ENCODE measurements at places on chromosomes 4 and X. TPM values are rescaled to one million over a fixed set of nuclear protein-coding genes. Genes with fewer than 3 reads are reported as not detected.

ARHGAP4 gene
- 147 TPM for total RNA-seq

MAGEE2 gene
- total RNA-seq: not detected

PPBP gene
- not detected for total RNA-seq

STATH gene
- not detected for total RNA-seq

TEX11 gene
- not detected for total RNA-seq

PDGFRA gene
- total RNA-seq: 0.56 TPM

MSL3 gene
- total RNA-seq: 45.0 TPM

MAML3 gene
- total RNA-seq: 0.98 TPM

SSX1 gene
- not detected for total RNA-seq

VEGFD gene
- not detected for total RNA-seq

- ATAC-seq: no peak
These were observed 27.7 kb upstream of the TADA2B start for GRCh38 chr4:7015383-7016035.

- no peak for ATAC-seq
These were observed 60.4 kb downstream of the PAGE2 start for GRCh38 chrX:55149242-55149641.

DNA sequence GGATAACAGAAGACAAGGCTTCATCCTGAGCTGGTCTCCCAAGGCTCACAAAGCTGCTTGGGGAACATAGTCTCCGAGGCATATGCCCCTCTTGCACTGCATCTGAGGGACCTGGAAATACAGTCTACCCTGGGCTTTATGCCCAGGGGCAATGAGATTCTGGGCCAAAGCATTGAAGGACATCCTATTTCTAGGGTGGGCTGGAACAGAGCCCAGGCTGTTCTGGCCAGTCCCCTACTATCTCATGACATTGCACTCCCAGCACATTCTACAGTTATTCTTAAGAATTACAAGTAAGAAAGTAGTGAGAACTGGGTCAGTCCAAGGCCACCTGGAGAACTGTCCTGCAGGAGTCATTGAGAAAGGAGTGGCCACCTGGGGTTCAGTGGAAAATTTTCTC is 107.6 kb downstream of the USP46 start:
- ATAC-seq: no peak

DNA sequence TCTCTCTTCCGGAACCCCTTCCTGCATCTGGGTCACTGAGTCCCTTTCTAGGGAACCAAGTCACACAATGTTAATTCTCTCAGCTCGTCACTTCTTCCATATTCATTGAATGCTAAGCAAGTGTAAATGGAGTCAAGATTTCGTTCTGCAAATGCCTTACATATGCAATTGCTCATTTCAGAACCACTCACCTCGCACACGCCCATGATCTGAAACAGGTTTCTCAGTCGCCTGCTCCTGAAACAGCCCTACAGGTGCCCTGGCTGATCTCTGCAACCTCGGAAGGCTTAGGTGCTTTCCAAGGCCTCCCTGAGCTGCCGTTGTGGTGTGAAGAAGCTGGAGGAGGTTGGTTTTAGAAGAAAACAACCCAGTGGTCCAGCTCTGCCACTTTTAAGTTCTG is 100.8 kb upstream of the MSX1 start:
- ATAC-seq: peak; percentile 46

DNA sequence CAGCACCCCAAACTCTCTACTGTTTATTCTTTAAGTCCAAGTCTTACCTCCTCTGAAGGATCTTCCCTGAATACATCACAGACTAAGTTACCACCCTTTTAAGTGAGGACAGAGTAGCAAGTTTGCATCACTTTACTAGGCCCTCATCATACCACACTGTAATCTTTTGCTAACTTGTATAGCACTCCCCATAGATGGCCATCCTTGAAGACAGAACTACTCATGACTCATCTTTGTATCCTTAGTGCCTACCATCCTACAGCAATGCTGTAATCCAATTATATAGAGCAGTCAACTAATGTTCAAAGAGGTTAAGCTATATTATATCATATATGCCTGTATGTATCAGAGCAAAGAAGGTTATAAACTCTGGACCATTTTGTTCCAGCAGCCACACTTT is 101.4 kb downstream of the ADAMTS3 start:
- ATAC-seq: no peak

DNA sequence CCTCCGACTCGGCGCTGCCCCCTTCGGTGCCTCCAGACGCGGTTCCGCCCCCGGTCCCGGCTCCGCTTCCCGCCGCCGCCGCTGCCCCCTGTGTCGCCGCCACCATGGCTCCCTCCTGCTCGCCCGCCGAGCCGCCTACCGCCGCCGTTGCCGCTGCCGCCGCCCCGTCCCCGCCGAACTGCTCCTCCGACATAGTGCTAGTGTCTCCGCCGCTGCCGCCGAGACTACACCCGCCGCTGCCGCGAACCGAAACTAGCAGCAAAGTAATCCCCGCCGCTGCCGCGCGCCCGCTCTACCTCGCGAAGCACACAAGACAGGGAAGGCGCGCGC is 340 bp downstream of the HNRNPD start:
- ATAC-seq: peak; percentile 29

GRCh38 chr4:104494822-104495559 is at the start of gene CXXC4:
Gene CXXC4, minus strand, starts transcription at chr4:104494894. Its CDS starts 3,092 bp downstream, at chr4:104491802.
- peak; percentile 23 for ATAC-seq

DNA sequence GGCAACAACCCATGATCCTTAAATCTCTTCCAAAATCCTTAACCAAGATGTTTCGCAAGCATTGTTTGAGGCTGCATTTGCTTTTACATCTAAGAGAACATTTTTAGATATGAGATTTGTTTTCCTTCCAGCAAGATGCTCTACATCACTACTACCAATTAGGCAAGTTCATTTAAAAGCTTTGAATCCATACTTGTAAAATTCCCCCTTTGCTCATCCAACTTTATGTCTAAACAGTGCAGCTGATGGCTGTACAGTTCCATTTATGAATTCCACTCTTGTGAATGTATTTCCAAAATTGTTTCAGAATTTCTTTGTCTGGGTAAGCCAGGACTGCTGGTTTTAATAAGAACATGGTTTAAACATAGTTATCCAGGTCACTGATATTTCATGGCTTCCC is 31.5 kb downstream of the RAI2 start:
- ATAC-seq: no peak

DNA sequence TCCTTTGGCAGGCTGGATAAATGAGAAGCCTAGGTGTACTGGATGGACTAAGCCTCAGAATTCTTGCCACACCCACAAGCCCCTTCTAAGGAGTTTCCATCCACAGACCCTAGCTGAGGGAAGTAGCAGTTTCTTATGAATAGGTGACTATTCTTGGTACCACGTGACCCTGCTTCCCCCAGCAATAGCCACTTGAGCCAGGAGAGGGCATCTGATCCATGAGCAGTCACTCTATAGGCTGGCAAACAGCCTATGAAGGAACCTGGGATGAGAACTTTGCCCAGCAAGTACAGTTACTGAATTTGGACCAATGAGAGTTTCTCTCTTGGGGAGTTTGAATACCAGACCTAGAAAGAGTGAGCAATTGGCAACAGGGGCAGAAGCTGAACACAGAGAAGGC is 84.0 kb downstream of the RTL9 start:
- peak; percentile 24 for ATAC-seq

DNA sequence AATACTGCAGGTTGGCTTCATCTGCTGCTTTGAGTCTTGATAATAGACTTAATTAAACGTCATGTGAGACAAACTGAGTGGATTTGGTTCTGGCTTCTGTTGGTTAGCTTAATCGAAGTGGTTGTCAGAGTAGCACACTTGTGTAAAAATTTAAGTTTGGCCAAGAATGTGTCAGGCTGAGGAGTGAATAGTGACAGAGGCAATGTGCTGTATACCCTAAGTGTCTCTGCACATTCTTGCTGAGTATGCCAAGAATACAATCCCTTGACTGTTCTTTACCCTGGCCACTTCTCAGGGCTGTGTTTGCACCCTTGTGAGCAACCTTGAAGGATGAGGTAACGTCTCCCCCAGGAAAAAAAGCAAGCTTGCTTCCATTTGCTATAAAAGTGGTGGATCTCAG is 14.9 kb downstream of the RPS3A start:
- no peak for ATAC-seq

DNA sequence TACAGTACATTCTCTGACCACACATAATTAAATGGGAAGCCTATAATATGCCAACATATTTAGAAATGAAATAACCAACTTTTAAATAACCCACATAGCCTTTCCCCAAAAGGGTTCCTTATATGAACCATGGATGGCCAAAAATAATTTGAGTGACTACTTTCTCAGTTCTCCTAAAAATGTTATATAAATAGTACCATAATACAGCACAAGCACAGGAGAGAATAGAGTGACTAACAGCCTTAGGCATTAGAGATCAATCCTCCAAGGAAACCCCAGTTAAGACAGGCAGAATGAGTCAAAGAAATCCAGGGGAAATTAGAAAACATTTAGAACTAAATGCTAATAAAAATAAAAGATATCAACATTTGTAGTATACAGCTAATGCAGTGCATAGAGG is 50.2 kb downstream of the ANKRD17 start:
- ATAC-seq: no peak

- peak; percentile 37 for ATAC-seq
These were observed 1.5 kb downstream of the IRF2 start for GRCh38 chr4:184472614-184473498.

- no peak for ATAC-seq
These were observed 214.8 kb downstream of the CRLF2 start for GRCh38 chrX:997631-998137.

DNA sequence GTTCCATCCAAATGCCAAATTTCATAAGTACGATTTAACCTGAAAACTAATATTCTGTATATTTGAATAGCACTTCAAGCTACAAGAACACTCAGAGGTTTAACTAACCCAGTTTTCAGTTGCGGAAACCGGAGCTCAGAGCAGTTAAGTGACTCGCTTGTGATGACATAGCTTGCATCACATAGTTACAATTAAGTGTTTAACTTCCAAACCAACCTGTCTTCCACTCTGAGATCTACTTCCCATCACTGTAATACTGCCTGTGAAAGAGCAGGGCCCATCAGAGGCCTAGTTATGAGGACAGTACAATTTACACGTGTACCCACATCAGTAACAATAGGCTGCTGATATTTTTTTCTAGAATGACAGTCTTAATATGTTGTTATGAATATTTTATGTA is 120.3 kb downstream of the MAD2L1 start:
- ATAC-seq: no peak

GRCh38 chr4:10299601-10300000 is 157.6 kb downstream of the ZNF518B start:
- ATAC-seq: no peak

GRCh38 chr4:16896881-16897750 is 1.3 kb downstream of the LDB2 start:
- ATAC-seq: no peak

DNA sequence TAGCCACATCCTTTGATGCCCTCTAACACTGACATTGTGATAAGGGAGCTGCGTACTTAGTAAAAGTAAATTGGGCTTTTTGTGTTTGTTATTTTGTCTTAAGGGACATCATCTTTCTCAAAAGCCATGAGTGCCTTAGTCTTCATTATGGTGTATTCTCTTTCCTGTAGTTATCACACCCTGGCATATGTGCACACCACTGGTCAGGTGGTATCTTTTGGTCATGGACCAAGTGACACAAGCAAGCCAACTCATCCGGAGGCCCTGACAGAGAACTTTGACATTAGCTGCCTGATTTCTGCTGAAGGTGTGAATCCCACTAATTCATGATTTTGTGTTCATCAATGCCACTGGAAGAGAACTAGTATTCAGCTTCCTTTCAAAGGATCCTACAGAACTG is 18.0 kb downstream of the HERC6 start:
- no peak for ATAC-seq

- no peak for ATAC-seq
These were observed 38.7 kb downstream of the RTL9 start for GRCh38 chrX:110397339-110397738.

DNA sequence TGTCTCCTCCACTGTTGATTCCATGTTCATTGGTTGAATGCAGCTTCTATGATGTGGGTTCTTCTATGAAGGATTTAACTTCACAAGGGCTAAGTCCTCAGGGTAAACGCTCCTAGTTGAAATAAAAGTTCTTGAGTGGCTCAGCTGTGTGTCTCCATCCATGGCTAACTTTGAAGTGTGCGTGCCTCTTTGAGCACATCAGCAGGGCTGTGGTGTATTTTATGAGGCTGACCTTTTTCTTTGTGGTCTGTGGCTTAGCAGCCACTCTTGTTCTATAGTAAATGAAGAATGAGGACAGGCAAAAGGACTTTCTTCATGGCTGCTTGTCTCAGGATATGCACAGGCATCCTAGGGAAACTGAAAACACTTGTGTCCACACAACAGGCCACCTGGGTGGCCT is 88.5 kb downstream of the KIT start:
- ATAC-seq: peak; percentile 74

- ATAC-seq: no peak
These were observed 28.8 kb upstream of the TRPC3 start for GRCh38 chr4:121980643-121981042.

- no peak for ATAC-seq
These were observed 101.4 kb downstream of the FNIP2 start for GRCh38 chr4:158870282-158870625.

GRCh38 chr4:111628437-111628836 is 516.8 kb upstream of the FAM241A start:
- no peak for ATAC-seq

DNA sequence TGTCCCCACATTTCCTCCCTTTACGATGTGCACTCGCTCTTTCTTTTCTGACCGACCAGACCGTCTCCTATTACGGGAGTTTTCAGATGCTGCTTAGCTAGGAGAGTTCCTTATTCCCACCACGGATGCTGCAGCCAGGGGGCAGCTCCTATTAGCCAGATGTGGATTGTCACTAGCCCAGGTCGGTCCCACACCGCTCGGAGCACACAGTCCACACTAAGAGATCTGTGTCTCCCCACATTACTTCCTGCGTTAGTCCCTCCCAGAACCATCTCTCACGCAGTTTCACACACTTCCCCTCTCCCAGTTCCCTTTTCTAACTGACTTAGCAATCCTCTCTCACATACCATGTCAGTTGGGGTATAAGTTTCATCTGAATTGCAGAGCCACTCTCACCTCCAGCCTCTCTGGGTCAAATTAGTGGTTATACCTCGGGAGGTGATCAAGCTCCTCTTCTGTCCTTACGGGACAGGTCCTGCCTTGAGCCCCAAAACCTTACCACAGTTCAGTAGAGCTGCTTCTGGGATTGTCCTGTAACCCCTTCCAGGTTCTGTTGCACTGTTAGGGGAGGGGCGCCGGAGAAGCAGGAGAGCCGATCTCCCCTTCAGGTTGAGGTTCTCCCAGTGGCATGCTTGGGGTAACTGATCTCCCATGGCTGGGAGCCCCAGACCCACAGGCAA is 28.2 kb downstream of the SULT1E1 start:
- peak; percentile 26 for ATAC-seq

GRCh38 chr4:81470456-81471297 is 1.0 kb downstream of the RASGEF1B start:
- ATAC-seq: peak; percentile 2

DNA sequence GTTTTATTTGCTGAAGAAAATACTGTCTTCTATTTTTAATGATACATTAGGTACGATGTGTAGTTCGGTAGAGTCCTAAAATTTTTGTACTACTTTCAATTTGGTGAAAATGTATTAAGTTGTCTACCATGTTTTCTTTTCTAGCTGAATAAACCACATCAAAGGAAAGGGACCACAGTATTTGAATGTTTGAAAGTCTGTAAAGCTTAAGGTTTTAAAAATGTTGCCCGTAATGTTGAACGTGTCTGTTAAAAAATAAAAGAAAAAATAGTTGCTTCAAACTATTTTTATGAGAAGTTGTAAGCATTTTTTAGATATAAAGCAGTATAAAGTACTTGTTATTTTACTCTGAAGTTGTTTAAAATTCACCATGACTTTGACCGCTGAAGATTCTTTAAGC is 3.2 kb downstream of the CDKN2AIP start:
- ATAC-seq: no peak

- ATAC-seq: no peak
These were observed 14.5 kb upstream of the CCNA2 start for GRCh38 chr4:121838136-121838535.

Measured in activated T-helper 17 cell treated with anti-CD3 and anti-CD28 coated beads, Interleukin-2, amount 50 U/mL, for 72 hours (primary cell).